ENCODE measurements at places on chromosomes 5 and 9.

- no peak for DNase-seq
Measured at GRCh38 chr5:141780240-141780951, 97.8 kb downstream of the PCDH1 start.

DNA sequence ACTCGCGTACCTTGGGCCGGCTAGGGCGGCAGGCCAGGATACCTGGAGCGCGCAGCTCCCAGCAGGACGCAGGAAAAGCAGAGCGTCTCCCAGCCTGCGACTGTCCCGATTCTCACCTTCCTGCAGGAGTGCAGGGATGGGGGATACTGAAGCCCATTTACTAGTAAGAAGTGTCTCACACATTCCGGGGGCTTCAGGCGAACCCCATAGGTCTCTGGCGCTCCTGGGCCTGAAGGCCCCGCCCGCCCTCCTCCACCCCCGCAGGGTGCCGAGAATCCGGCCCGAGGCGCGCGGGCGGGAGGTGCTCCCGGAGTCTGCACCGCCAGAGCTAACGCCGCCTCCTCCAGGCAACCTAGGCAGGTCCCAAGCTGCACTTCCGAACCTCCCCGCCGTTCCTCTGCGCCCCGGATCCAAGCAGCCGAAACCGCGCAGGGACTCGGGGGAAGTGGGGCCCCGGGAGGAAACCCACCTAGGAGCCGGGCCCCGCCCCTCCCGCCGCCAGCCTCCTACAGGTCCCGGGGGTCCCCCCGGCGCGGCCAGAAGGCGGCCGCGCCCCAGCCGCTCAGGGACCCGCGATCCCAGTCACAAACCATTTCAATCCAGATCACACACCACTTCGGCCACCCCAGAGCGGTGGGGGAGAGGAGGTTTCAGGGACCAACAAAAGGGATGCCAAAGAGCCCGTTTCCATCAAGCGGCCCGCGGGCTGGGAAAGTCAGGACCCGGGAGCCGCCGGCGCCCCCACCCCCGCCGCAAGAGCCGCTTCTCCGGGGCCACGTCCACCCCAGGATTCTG is 1.2 kb downstream of the ROR2 start:
- DNase-seq = no peak

DNA sequence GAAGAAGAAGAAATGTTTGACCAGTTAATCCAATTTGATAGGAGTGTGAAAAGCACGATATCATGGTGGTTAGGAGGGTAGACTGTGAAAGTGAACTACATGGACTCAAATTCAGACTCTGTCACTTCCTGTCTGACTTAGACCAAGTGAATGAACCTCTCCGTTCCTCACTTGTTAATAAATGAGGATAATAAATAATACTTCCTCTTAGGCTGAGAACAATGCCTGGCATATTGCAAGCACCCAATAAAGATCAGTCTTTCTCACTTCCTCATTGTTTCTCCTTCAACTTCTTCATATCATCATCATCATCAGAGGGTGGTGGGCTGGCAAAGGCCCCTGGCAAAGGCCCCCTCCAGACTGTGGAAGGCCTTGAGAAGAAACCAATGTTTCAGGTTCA is 148.7 kb downstream of the CDK5RAP2 start:
- DNase-seq = no peak

DNA sequence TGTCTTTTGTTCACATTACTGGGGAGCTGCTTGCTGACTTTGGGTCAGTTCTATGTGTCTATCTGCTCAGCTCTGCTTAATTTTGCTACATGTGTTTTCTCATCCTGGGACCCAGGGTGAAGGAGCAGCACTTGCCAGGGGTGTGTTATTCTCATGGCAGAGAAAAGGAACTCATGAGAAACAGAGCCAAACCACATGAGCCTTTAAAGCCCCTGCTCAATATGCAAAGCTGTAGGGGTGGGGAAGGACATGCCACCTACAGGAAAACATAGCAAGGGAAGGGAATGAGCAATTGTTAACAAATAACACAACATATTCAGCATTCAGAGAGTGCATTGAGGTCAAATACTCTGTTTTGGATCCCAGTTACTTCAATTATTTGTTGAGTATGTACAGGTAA is 290.9 kb downstream of the CDK5RAP2 start:
- no peak for DNase-seq

DNA sequence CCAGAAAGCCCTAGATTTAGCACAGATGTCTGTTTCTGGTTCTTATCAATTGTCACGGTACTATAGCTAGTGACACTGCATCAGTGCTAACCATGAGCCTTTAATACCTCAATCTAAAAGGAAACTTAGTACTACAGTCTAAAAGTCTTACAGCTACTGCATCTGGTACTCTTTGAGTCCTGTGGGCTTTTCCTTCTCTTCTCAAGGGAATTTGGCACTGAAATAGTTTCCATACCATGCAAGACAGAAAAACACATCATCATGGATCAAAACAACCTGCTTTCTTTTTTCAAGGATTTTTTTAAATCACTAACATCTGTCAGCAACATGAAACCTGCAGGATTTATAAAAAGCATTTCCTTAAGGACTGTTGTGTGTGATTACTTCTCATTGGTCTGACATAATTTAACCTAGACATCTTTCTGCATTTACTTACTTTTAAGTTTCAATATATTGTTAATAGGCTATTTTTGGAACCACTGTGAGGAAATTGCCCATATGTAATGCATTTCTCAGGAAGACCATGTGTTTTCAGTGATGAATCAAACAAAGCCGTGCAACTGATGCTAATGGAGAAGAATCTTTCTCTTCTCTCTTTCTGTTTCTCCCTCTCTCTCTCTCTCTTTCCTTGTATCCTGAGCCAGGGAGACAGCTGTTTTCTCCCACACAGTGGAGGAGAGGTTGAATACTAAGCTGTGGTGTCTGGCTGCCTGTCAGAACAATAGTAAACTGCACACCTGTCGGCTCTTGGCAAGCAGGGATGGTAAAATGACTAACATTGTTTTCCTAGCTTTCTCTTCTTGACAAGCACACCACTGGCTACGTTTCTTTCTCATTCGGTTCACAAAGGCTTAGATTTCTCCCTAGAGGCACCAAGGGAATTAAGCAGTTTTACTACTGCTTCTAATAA is 273.4 kb downstream of the CSNK1G3 start:
- DNase-seq = no peak

DNA sequence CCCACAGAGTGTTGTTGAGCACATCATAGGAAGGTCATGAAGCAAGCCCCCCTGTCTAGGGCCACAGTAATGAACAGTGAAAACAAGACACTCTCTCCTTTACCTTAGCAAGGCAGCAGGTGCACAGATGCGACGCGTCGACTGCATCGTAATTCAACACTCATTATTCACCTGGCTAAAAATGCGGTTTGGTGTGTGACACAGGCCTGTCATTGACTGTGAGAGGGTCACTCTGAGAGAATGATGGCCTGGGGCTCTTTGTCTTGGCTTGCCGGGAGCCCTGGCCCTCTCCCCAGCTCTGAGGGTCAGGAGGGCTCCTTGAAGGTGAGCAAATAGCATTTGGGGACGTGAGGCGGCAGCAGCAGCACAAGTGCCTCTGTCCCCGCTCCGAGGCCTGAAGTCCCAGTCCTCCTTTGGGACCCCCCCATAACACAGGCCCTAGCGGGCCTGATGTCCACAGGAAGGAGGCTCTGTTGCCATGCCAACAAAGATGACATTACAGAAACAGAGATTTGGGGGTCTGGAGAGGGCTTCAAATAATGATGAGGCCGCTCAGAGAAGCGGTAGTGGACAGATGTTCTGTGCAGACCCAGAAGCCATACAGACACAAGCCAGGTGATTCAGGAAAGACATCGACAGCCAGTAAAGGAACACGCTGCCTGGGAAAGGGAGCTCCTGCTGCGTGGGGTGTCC is 46.7 kb downstream of the SHB start:
- DNase-seq = no peak

- DNase-seq = no peak
Measured at GRCh38 chr9:92393686-92394085, 10.7 kb downstream of the OGN start.

GRCh38 chr5:115553082-115553481 is 8.5 kb upstream of the FEM1C start:
- DNase-seq = no peak

GRCh38 chr5:14983666-14984441 is 112.3 kb upstream of the ANKH start:
- DNase-seq = peak; percentile 1

GRCh38 chr5:132446621-132447020 is 44.0 kb downstream of the IRF1 start:
- no peak for DNase-seq

- DNase-seq = no peak
Measured at GRCh38 chr9:109101202-109101595, 18.5 kb downstream of the TMEM245 start.
